T-helper 9 cell (primary cell): ENCODE measurements at places on chromosomes 2 and 18.

GRCh38 chr2:152716805-152717227 lies 445 bp downstream of the PRPF40A start:
- peak; percentile 21 for DNase-seq

DNA sequence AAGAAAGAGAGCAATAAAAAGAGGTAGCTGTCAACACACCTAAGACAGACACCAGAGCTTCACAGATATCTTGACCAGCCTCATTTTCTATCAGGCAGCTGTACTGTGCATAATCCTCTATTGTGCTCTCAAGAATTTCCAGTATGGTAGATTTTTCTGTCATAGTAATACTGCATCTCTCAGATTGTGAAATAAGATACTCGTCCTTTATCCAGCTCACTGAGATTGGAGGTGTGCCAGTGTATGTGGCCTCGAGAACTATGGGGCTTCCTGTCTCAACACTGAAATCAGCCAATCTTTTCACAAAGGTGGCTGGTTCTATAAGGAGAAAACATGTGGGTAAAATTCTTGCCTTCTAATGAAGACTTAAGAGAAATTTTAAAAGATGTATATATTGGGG lies 88.9 kb downstream of the TTN start:
- no peak for DNase-seq

DNA sequence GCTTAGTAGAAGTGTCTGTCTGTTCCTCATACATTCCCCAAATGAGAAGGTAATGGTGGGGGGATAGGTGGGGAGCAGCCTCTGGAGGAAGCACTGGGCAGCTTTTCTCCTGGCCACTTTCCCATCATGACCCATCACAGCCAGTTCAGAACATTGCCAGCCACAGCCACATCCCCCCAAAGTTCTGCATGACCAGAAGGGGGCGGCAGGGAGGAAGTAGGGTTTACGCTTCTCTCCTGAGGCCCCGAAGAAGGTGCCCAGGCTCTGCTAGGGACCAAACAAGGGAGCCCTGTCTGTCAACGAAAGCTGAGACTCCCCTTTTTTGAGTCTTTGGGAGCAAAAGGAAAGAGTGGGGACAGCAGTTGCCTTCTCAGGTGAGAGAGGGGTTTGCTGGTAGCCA lies 7.7 kb downstream of the IGFBP5 start:
- no peak for DNase-seq

GRCh38 chr18:12861637-12862036 lies 22.4 kb downstream of the PTPN2 start:
- DNase-seq = no peak

DNA sequence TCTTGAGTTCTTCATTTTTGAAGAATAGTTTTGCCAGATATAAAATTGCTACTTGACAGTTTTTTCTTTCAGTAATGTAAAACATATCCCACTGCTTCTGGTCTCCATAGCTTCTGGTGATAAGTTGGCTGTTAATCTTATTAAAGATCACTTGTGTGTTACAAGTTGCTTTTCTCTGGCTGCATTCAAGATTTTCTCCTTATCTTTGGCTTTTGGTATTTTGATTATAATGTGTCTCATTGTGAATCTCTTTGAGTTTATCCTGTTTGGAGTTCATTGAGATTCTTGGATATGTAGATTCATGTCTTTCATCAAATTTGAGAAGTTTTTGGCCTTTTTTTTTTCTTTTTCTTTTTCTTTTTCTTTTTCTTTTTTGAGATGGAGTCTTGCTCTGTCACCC lies 20.2 kb upstream of the ADNP2 start:
- no peak for DNase-seq

DNA sequence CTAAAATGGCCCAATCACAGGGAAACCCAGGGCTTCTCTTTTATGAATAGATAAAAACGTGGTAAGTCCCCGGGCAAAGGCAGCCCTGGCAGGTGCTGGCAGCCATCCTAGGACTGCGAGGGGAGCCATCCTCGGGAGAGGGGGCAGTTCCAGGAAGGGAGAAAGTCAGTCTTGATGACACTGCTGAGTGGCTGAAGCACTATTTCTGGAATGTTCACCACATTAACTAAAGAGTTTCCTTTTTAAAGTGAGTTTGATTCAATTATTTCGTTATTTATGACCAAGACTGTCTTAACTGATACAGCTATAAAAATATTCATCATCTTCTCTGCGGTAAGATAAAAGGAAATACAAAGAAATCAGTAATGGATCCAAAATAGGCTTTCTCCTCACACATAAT lies 20.4 kb downstream of the TTR start:
- DNase-seq = no peak

- DNase-seq = no peak
These were observed 124.8 kb upstream of the TACR1 start for GRCh38 chr2:75324141-75324540.

GRCh38 chr18:59927246-59927825 lies 27.5 kb downstream of the PMAIP1 start:
- no peak for DNase-seq
